OCI-M1 (cell line): ENCODE measurements at places on chromosomes 1 and 21.

GRCh38 chr1:3743421-3743820 lies 8.8 kb upstream of the CCDC27 start:
- DNase-seq: no peak

- no peak for DNase-seq
Observed at GRCh38 chr1:61636376-61636775, 88.6 kb downstream of the TM2D1 start.

DNA sequence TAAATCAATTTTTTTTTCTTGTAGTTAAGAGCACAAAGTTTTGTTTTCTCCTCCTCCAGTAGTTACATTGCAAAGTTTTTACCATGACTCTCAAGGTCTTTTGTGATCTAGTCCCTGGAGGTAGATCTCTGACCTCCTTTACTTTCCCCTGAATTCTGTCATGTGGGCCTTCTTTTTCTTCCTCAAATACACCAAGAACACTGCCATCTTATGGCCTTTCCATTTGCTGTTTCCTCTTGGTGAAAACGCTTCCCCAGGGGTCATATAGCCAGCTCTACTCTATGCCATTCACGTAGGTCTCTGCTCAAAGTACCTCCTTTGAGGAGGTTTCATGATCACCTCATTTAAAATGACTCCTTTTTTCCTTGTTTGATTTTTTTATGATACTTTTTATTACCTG lies 2.7 kb downstream of the DDX20 start:
- peak; percentile 30 for DNase-seq

- no peak for DNase-seq
Observed at GRCh38 chr1:178724376-178724727, 692 bp upstream of the RALGPS2 start.

- peak; percentile 68 for DNase-seq
Observed at GRCh38 chr1:58979086-58979485, 195.2 kb upstream of the JUN start.

GRCh38 chr21:26777166-26777565 lies 68.0 kb downstream of the ADAMTS1 start:
- DNase-seq: no peak

- DNase-seq: no peak
Observed at GRCh38 chr1:41583658-41584547, 99.4 kb upstream of the EDN2 start.

GRCh38 chr21:41871293-41872030 lies 7.7 kb downstream of the PRDM15 start:
- no peak for DNase-seq

DNA sequence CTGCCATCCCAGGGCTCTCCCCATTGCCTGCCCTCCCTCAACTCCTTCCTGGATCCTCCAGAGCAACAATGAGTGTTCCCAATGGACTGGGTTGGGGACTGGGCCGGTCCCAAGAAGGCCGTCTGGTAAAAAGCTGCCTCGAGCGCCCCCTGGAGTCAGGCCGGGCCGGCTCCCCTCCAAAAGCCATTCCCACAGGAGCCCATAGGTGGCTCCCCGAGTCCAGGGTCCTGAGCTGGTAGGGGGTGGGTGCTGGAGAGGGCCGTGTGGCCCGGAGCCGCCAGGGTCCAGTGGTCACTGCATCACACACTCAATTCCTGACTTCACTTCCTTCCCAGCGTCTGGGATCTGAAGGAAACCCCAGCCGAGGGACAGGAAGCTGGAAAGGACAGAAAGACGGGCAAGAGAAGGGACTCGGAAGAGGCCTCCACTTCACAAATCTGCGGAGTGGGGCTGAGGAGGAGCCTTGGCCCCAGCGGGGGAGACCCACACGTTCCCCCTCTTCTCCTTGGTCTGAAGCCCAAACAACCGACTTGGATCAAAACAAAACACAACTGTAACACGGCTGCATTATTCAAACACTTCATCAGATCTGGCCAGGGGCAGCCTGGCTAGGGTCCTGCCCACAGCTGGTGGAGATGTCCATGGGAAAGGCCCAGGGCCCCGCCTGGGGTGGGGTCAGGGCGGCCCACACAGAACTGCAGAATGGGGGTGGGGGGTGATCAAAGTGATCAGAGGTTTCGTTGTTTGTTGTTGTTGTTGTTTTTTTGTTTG lies 10.9 kb upstream of the ALDH4A1 start:
- DNase-seq: peak; percentile 78

GRCh38 chr1:86757272-86757984 lies 53.1 kb downstream of the SH3GLB1 start:
- DNase-seq: no peak

- peak; percentile 53 for DNase-seq
Observed at GRCh38 chr1:12472798-12473551, 145.0 kb downstream of the DHRS3 start.

- DNase-seq: no peak
Observed at GRCh38 chr1:42745851-42746250, 5.8 kb upstream of the CLDN19 start.

DNA sequence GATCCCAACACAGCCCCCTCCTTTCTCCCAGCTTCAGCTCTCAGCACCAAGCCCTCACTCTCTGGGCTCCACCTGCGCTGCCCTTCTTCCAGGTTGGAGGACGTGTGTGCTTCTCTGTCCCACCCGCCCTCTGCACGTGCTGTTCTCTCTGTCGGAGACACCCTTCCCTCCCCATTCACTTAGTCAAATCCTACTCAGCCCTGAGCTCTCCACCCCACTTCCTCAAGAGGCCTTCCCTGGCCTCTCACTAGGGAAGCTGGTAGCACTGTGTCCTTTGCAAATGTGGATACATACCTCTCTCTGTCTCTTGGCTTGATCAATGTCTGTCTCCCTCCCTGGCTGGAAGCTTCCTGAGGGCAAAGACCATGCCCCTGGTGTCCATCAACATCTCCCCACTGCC lies 43.0 kb downstream of the TNFRSF8 start:
- DNase-seq: no peak

DNA sequence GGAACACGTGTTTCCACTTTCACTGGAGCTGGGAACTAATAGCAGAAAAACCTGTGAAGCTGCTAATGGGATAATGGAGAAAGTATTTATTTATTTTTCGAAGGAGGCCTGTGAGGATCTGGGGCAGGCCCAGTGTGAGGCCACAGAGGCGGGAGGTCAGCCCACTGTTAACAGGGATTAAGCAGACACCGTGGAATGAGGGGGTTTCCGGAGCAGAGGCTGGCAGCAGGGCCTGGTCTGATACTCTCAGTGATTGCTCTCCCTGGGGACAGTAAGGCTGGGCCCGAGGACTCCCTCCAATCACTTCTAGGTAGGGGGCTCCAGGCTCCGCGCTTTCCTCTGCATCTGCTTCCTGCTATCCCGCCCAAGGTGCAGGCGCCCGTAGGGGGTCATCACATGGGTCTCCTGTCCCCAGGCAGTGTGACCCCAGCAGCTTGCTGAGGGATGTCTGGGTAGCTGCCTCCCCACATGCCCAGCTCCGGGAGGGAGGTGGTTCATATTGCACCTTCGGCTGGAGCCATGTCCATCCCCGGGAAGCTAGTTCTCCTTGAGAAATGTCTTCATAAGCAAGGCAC lies 28.8 kb upstream of the CDCA8 start:
- DNase-seq: no peak

- DNase-seq: peak; percentile 14
Observed at GRCh38 chr21:34730194-34730593, 61.4 kb downstream of the CLIC6 start.

DNA sequence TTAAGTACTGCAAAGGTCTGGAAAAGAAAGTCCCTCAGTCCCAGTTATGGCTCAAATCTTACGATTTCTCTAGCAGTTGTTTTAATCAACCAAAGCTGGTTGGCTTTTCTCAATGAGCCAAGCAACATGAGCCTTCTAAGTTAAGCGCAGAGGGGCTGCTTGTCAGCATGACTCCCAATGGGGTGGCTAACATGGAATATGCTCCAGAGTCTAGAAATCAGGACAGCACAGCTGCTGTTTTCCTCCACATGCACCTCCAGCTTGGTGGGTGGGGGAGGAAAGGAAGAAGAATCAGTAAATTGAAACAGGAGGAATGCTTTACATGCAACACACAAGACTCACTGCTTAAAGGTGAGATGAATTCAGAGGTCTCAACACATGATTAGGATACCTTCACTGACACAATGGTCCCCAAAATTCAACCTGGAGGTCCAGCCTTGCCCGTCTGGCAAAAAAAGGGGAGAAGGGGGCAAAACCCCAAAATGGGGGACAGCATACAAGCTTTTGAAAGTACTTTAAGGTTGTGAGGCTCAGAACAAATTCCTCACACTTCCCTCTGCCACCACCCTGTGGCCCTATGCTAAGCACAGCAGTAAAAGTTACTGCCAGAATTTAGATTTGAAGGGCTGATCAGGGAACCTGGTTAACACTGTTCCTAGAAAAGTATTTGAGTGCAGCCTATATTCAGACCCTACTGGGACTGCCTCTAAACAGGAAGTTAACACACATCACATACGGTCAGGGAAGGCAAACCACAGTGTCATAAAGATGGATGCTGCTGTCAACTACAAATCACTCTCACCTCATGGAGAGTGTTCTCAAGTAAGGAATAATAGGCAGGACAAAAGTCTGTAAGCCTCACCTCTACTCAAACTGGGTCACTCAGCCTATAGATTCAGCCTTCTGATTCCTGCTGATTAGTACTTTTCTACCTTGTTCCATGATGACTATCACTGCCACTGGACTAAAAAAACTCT lies 2.6 kb downstream of the GATAD2B start:
- DNase-seq: peak; percentile 95

DNA sequence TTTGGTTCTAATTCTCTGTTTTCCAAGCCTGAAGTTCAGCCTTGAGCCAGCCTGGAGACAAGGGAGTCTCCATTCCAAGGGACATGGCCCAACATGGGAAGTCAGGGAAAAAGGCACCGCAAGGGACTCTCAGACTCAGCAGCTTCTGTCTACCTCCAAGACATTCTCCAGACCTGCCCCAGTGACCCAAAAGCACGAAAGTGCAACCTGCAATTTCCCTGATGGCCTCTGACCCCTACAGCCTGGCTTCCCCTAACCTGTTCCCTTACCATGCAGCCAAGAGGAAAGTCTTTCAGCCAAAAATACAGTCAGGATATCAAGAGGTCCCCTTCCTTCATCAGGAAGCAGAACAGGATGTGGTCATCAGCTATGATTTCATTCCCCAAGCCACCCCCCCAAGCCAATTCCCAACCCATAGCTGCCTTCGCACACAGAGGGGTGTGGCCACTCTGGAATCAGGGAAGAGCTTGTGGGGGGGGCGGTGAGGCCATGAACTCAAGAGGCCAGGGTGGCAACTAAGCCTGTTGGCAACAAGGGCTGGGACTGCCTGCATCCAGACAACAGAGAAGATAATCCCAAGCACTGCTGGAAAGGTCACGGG lies 59.2 kb downstream of the TIAM1 start:
- DNase-seq: no peak

GRCh38 chr1:82108843-82109242 lies 308.1 kb downstream of the ADGRL2 start:
- no peak for DNase-seq

GRCh38 chr1:46223472-46223943 lies 20.4 kb downstream of the LURAP1 start:
- peak; percentile 85 for DNase-seq

GRCh38 chr1:236736761-236737160 lies 50.5 kb downstream of the ACTN2 start:
- DNase-seq: no peak
